NCI-H1105 (cell line): ENCODE measurements at places on chromosomes 7 and 10.

DNA sequence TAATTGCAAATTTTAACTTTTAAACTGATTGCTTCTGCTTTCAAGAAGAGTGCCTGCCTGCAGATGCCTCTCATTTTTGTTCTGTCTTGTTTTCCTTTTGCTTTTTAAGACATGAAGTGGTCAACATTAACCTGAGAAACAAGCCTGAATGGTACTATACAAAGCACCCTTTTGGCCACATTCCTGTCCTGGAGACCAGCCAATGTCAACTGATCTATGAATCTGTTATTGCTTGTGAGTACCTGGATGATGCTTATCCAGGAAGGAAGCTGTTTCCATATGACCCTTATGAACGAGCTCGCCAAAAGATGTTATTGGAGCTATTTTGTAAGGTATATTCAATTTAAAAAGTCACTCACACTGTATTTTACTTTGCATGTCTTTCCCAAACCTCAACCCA is 8.8 kb downstream of the GSTO2 start:
- peak; percentile 27 for DNase-seq

- DNase-seq: no peak
Measured at GRCh38 chr7:130632111-130632510, 36.4 kb downstream of the COPG2 start.

DNA sequence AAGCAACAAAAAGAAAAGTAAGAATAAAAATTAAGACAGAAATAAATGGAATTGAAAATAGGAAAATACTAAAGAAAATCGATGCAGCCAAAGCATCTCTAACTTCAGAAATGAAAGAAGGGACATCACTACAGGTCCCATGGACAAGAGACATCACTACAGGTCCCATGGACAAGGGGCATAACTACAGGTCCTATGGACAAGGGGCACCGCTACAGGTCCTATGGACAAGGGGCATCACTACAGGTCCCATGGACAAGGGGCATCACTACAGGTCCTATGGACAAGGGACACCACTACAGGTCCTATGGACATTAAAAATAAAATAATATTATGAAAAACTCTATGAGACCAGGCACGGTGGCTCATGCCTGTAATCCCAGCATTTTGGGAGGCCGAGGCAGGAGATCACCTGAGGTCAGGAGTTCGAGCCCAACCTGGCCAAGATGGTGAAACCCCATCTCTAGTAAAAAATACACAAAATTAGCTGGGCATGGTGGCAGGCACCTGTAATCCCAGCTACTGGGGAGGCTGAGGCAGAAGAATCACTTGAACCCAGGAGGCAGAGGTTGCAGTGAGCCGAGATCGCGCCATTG is 101.0 kb upstream of the DNAAF5 start:
- no peak for DNase-seq

DNA sequence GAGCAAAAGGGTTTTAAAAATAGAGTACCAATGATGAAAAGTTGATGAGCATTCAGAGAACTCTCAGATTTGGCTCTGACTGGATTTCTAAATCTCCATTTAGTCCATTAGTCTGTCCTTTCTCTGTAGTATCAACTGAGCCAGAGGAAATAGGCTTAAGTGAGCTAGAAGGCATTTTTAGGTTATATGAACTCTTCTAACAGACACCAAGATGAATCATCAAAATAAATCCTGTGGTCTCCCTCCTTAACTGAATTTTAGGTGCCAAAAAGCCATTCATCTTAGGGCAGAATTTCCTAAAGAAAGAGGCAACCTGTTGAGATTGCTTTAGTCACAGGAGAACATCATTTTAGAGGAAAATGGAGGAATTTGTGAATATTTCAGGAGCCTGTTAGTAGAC is 305.1 kb downstream of the AUTS2 start:
- DNase-seq: no peak

DNA sequence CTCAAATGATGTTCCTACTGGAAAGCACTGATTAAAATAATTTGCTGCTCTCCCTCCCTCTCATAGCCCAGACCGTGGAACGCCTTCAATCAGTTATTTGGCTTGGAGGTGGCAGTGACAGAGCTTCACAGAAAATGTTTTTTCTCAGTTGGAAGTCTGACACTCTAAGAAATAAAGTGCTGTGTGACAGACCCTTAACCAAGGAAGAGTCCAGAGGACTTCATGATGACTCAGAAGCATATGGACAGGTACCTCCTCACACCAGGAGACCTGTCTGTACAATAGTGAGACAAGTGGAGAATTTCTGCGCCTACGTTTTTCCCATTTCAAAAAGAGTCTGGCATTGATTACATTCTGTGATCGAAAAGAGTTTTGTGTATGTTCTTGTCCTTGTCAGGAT is 295.5 kb downstream of the DOCK4 start:
- no peak for DNase-seq

DNA sequence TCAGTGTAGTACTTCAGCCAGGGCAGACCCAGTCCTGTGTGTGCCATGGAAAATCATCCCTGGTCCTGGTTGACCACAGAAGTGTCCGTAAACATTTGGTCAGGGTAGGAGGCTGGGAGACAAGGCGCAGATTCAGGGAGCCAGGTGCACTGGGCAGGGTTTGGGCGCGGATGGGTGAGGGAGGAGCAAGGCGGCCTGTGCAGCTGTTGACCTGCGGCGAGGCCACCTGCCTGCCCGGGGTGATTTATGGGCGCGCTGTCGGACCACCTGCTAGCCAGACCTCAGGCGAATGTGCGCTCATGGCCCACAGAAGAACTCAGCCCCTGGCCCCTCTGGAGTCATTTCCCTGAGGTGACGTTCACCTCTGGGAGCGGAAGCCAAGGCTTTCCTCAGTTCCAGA is 6.6 kb downstream of the SFRP5 start:
- DNase-seq: no peak

DNA sequence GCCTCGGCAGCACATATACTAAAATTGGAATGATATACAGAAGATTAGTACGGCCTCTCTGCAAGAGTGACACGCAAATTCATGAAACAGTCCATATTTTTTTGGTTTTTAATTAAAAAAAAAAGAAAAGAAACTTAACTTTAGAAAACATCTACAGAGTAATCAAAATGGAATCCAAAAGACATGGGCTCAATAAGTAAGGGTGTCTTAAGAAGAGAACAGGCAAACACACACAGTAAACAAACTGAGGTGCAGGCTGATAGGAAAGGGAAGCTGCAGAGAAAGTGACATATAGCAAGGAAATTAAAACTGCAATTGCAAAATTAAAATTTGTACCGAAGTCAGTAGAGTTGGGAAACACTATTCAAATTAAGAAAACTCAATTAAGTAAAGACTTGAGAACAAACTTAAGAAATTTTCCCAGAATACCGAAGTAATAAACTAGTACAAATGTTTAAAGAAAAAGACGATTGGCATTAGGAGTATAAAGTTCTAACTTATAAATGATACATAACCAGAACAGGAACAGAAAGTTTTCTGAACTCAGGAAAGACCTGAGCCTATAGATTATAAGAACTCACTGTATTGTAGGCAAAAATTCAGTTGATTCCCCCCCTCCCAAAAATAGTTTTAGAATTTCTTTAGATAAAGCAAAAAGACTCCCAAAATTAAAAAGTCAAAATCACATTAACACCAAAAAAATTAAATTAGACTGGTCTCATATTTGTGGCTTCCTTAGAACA is 16.3 kb downstream of the MTPN start:
- DNase-seq: no peak

DNA sequence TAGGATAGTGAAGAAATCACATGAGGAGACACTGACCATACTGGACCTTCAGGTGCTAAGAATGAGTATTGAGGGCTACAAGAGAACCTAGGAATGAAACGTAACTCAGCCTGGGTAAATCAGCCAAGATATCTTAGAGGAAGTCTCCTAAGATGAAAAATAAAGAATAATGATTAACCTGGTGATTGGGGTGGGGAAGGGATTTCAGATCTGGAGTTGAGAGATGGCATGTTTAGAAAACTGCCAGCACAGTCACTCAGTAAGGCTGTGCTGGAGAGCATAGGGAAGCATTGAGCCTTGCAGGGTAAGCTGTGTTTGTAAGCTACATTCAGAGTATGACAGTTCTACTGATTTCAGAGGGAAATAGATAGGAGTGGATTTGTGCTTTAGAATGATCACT is 1.9 kb upstream of the MALRD1 start:
- no peak for DNase-seq

DNA sequence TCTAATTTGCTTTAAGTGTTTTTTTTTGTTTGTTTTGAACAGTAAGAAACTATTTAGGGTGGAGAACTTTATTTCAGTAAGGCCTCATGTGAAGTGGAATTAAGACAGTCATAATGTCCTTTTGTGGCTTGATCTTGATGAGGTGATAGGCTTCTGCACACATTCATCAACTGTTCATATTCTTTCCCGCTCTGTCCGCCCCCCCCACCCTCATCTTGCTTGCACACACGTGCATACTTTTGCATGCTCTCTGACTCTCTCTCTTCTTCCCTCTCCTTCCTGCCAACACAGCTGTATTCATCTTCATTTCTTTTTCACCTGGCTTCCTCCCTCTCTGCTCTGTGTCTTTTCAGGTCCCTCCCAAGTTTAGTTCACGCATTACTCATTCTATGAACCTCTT is 429.6 kb downstream of the AUTS2 start:
- DNase-seq: no peak
